ENCODE measurements at places on chromosomes 2 and 18.

GRCh38 chr2:166230024-166230723 is 102.4 kb upstream of the SCN1A start:
- DNase-seq: no peak

DNA sequence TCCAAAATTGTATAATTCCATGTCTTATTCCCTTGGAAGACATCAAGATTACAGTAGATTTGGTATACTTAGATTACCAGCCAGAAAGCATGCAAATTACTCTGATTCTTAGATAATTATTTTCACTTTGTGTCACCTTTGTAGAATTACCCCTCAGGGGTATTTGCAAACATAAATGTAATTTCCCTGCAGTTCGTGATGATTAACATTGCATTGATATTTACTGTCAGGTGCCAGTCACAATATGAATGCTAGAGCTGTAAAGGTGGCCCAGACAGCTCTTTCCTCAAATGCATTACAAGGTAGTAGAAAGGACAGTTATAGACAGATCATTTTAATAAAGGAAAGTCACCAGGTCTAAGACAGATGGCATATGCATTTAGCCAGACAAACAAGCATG is 1537.5 kb upstream of the PIK3C3 start:
- no peak for DNase-seq

GRCh38 chr2:214484239-214484638 is 73.4 kb downstream of the VWC2L start:
- DNase-seq: no peak

GRCh38 chr2:187500585-187501359 is 52.7 kb upstream of the CALCRL start:
- DNase-seq: no peak

DNA sequence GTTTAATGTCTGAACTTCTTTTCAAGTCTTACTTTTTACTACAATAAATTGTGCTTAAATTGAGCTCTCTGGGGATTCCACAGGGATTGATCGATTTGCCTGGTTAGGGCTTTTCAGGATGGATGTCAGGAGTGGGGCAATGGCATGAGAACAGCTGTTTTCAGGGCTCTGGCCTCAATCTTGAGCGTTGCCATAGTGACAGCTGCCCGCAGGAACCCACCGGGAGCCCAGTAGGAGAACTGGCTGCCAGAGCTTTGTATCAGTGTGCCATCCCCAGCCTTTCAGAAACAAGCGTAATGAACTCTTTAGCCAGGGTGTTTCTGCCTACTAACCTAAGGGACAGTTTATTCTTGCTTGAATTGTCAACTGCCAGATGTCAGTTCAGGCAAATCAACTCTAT is 93.5 kb downstream of the GALNT3 start:
- DNase-seq: no peak

DNA sequence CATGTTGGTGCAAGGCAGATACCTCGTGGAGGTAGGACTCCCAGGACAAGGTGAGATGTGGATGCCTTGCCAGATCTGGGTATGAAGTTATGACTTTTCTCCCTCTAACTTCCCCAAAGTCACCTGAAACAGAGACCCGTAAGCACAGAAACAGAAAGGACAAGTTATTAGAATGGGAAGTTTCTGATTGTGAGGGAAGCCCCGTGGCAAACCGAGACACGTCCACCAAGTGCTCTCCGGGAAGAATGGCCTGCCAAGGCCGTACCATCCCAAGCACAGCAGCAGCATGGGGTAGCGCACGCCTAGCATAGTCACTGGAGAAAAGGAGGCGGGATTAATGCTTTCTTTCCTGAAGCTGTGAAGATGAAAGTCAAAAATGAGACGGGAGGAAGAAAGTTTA is 110.6 kb downstream of the ZNF532 start:
- DNase-seq: no peak

DNA sequence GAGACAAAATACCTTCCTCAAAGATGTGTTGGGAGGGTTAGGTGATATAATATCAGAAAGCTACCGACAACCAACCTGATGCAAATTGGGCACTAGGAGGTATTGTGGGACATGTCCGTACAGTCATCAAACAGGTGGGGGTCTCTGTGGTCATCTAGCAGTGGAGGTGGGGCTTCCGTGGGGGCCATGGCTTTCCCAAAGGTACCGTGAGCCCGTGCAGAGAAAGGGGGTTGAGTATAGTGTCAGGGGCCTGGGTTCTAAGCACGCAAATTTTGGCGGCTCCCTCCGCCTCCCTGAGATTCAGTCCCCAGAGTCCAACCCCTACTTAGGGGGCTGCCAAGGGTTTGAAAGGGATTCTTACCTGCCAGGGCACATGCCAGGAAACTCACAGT is 32.6 kb downstream of the HJURP start:
- DNase-seq: no peak

- no peak for DNase-seq
Measured at GRCh38 chr2:45074713-45075112, 65.5 kb upstream of the SIX2 start.

GRCh38 chr18:31278609-31279071 is 39.3 kb upstream of the DSG1 start:
- DNase-seq: no peak

Measured in chondrocyte (in vitro differentiated cells).